ENCODE measurements at places on chromosomes 11 and 22. TPM values are rescaled to one million over a fixed set of nuclear protein-coding genes. Genes with fewer than 3 reads are reported as not detected.

GRCh38 chr22:38872831-38873248 is 824 bp upstream of the CBX6 start:
- H3K27ac ChIP-seq = peak overlapping the region; percentile 87
- H3K4me1 ChIP-seq = peaks cover 55% of the 10 kb centered on the region
- DNase-seq = no peak
- H3K36me3 ChIP-seq = peaks cover 30% of the 10 kb centered on the region
- peak overlapping the region; percentile 92 for H3K4me3 ChIP-seq

DNA sequence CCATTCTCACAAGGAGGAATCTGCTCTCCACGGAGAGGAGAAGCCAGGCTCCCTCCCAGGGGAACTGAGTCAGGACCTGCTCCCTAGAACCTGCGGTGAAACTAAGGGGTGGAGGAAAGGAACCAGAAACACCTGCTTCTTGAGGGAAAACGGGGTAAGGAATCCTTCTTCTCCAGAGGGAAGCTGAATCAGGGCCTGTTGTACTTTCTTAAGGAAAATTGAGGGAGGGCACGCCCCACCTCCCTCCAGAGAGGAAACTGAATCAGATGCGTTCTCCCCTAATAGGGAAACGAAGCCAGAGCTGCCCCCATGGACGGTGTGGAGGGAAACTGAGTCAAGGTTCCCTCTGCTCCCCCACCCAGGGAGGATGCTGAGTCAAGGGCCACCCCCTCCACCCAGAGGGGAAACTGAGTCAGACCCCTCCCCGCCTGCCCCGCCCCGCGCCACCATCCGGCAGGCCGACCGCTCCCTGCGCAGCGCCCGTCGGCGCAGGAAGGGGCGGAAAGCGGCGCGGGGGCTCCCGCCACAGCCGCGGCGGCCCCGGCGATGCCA is 393 bp downstream of the RELA start:
- H3K4me3 ChIP-seq = peak overlapping the region; percentile 83
- H3K36me3 ChIP-seq = peaks cover 36% of the 10 kb centered on the region
- peaks cover 34% of the 10 kb centered on the region for H3K4me1 ChIP-seq
- peak overlapping the region; percentile 83 for H3K27ac ChIP-seq
- DNase-seq = no peak
- H3K27me3 ChIP-seq = no peaks in the 10 kb centered on the region

- H3K27ac ChIP-seq = no peak overlapping the region
- peaks cover 13% of the 10 kb centered on the region for H3K27me3 ChIP-seq
- peaks cover 4% of the 10 kb centered on the region for H3K4me1 ChIP-seq
These were observed 22.6 kb upstream of the GNAZ start for GRCh38 chr22:23047742-23048141.

DNA sequence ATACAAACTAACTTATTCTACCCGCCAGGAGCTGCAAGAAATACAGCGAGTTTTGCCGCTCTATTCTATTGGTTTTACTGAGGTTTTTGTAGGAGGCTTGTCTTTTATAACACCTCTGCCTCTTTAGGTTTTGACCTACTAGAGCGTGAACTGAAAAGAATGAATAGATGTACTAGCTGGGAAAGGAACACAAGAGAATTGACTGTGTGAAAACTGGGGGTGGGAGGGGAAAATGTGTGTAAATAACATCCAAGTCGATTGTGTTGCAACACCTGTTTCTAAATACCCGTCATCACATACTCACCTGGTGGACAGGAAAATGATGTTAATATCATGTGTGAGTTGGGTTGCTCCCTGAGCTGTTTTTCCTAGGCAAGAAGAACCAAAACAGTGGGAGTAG is 12.9 kb upstream of the JHY start:
- H3K4me1 ChIP-seq = peaks cover 12% of the 10 kb centered on the region
- H3K36me3 ChIP-seq = peaks cover 49% of the 10 kb centered on the region
- DNase-seq = no peak
- H3K27me3 ChIP-seq = no peaks in the 10 kb centered on the region

Gene BCO2
- total RNA-seq = 0.97 TPM

Gene C1QTNF5
- not detected for total RNA-seq

Gene RAB30
- total RNA-seq = 10.9 TPM

- DNase-seq = peak; percentile 32
- no peaks in the 10 kb centered on the region for H3K4me1 ChIP-seq
- peaks cover 2% of the 10 kb centered on the region for H3K27me3 ChIP-seq
- H3K36me3 ChIP-seq = no peaks in the 10 kb centered on the region
- no peak overlapping the region for H3K27ac ChIP-seq
These were observed 15.0 kb downstream of the SLC1A2 start for GRCh38 chr11:35404388-35404775.

GRCh38 chr11:27331981-27332380 is 31.0 kb downstream of the CCDC34 start:
- H3K27me3 ChIP-seq = no peaks in the 10 kb centered on the region
- no peaks in the 10 kb centered on the region for H3K4me1 ChIP-seq
- peaks cover 6% of the 10 kb centered on the region for H3K36me3 ChIP-seq
- no peak for DNase-seq
- no peak overlapping the region for H3K27ac ChIP-seq
- H3K4me3 ChIP-seq = no peak overlapping the region

- DNase-seq = no peak
- H3K27ac ChIP-seq = no peak overlapping the region
- no peaks in the 10 kb centered on the region for H3K4me1 ChIP-seq
- H3K27me3 ChIP-seq = no peaks in the 10 kb centered on the region
- no peaks in the 10 kb centered on the region for H3K36me3 ChIP-seq
- no peak overlapping the region for H3K4me3 ChIP-seq
These were observed 17.6 kb downstream of the SLC5A12 start for GRCh38 chr11:26704249-26704648.

Gene SNX32
- 2.1 TPM for total RNA-seq

GRCh38 chr11:116615211-116615865 is 157.4 kb downstream of the BUD13 start:
- no peak for DNase-seq
- H3K4me3 ChIP-seq = no peak overlapping the region
- no peaks in the 10 kb centered on the region for H3K36me3 ChIP-seq
- peaks cover 7% of the 10 kb centered on the region for H3K27me3 ChIP-seq

Gene MS4A6E
- not detected for total RNA-seq

- no peaks in the 10 kb centered on the region for H3K27me3 ChIP-seq
- H3K4me1 ChIP-seq = peaks cover 4% of the 10 kb centered on the region
- no peak for DNase-seq
- no peak overlapping the region for H3K27ac ChIP-seq
- H3K36me3 ChIP-seq = peaks cover 69% of the 10 kb centered on the region
These were observed 11.4 kb downstream of the UBE4A start for GRCh38 chr11:118370774-118371173.

DNA sequence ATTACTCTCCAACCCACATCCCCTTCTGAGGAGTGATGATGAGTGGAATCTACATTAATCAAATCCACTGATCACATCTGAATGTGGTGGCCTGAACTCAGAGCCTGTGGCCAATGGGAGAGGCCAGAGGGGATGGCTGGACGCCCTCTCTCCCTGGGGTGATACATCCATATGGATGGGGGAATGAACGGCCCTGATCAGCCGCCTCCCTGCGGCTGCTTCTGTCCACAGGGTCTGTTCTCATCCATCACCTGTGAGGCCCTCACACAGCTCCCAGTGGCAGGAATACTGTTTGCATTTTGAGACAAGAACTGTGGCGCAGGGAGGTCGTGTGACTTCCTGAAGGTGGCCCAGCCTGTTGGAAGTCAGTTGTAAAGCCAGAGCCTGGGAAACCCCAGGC is 78.3 kb upstream of the SHISAL1 start:
- no peaks in the 10 kb centered on the region for H3K36me3 ChIP-seq
- H3K4me3 ChIP-seq = no peak overlapping the region
- H3K27ac ChIP-seq = no peak overlapping the region

DNA sequence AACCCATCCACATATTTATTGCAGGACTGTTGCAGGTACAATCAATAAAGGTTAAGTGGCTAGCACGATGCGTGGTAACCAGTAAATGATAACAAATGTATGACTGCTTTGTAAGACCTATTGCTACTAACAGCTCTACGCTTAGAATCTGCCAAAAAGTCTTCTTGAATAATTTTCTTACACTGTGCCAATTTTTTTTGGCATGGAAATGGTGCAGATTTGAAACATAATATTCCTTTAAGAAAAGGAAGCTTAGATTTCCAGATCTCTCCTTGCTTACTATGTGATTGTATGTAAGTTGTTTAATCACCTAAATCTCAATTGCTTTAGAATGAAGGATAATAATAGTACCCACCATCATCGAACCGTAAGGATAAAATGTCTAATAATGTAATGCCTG is 192.0 kb downstream of the LRRC4C start:
- H3K27me3 ChIP-seq = no peaks in the 10 kb centered on the region
- H3K4me3 ChIP-seq = no peak overlapping the region
- DNase-seq = no peak
- no peak overlapping the region for H3K27ac ChIP-seq

DNA sequence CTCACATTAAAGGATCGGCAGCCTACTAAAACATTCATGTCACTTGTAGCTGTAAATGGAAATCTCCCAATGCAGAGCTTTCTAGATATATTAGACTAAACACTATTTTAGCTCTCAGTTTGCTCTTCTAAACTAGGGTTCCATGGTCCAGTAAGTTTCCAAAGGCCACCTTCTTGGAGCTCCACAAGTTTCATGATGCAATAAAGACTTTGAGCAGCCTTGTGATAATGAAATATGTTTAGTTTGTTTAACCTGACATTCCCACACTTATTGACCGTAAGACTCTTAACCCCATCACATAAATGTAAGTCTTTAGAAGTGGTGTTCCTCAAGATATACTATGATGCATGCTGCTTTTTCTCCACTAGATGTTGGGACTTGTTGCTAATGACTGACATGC is 87.7 kb downstream of the TRIM44 start:
- no peak overlapping the region for H3K27ac ChIP-seq
- H3K4me3 ChIP-seq = no peak overlapping the region
- DNase-seq = no peak
- H3K36me3 ChIP-seq = peaks cover 36% of the 10 kb centered on the region

DNA sequence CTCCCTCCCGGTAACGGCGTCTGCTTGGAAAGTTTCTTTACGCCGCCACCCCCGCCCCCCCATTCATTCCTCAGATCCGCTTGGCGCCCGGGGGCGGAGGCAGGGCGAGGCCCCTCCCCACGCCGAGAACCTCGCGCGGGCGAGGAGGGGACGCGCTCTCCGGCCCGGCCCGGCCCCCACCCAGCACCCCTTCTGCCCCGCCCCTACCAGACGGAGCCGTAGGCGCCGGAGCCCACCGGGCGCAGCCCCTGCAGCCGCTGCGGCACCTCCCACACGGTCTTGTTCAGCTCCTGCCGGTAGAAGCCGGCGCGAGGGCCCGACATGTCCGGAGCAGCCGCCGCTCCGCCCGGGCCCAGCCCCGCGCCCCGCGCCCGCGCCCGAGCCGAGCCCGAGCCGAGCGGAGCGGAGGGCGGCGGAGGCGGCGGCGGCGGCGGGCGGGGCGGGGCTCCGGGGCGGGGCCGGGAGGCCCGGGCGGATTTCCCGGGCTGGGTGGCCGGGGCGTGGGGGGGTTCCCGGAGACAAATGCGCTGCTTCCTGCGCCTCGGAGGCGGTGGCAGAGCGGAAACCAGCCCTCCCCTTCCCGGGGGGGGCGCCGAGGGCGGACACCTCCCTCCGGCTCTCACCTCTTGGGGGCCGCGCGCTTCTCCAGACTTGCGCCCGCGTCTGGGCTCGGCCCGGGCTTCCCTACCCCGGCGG is at the start of gene MAPK11:
Gene MAPK11 (minus strand): TSS at position 411 of the 696 bp plus-strand sequence. CDS start 88 bp downstream, at position 323.
- peaks cover 8% of the 10 kb centered on the region for H3K4me1 ChIP-seq
- peak within 1 kb of the TSS; percentile 66 for H3K4me3 ChIP-seq
- no peaks in the 10 kb centered on the region for H3K36me3 ChIP-seq
- peaks cover 10% of the 10 kb centered on the region for H3K27me3 ChIP-seq
- no peak within 1 kb of the TSS for H3K27ac ChIP-seq
- peak; percentile 76 for DNase-seq

DNA sequence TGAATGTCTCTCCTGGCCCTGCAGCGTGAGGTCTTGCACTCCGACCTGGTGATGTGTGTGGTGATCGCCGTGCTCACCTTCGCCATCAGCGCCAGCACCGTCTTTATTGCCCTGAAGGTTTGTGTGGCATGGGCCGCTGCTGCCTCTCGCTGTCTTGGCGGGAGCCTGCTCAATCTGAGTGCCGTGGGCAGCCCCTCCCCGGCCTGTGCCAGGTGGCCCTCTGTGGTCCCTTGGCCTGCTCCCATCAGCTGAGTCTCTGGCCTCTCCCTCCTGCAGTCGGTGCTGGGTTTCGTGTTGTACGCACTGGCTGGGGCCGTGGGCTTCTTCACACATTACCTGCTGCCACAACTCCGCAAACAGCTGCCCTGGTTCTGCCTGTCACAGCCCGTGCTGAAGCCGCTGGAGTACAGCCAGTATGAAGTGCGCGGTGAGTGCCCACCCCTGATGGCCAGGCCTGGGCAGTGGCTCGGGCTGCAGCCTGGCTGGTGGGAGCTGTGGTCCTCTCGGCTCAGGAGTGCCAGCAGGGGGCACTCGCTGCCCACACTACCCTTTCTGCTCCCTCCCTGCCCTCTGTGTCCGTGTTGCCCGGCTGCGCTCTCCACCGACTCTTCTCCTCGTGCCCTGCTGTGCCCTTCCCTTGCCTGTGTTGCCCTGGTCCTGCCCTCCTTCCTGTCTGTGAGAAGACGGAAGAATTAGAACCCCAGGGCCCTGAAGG is 10.2 kb downstream of the PCNX3 start:
- H3K27me3 ChIP-seq = no peaks in the 10 kb centered on the region
- H3K4me3 ChIP-seq = no peak overlapping the region
- DNase-seq = peak; percentile 68
- peaks cover 3% of the 10 kb centered on the region for H3K4me1 ChIP-seq

Gene TIMP3
- 0.07 TPM for total RNA-seq

Gene BBS1
- 7.7 TPM for total RNA-seq

GRCh38 chr11:75270896-75271418 is 30.4 kb downstream of the TPBGL start:
- peak; percentile 37 for DNase-seq
- H3K27ac ChIP-seq = no peak overlapping the region
- peaks cover 30% of the 10 kb centered on the region for H3K4me1 ChIP-seq
- peaks cover 7% of the 10 kb centered on the region for H3K36me3 ChIP-seq
- H3K4me3 ChIP-seq = no peak overlapping the region

DNA sequence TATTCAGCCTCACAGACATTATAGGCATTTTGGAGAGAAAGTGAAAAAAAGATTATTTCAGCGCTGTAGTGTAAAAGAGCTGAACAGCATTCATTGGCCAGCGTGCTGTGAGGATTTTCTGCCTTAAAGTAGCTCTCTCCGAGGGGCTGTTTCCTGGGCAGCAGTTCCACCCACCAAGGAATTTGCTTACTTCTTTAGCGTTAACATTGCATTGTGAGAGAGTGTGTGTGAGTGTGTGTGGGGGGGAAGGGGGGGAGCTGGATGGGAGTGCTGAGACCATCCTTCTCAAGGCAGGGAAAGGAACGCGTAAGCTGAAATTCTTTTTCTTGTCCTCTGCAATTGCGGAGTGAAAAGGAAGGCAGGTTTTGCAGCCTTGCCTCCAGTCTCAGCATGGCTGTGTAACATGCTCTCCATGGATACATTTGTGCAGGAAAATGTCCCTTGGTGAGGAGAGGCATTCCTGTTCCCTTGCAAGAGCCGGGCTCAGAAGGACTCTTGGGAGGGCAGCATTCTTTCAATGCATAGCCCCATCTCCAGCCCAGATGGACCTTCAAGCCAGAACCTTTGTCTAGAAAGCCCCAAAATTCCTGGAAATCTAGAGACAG is 159.9 kb upstream of the NAV2 start:
- no peak for DNase-seq
- peaks cover 6% of the 10 kb centered on the region for H3K27me3 ChIP-seq
- H3K36me3 ChIP-seq = no peaks in the 10 kb centered on the region
- H3K27ac ChIP-seq = no peak overlapping the region
- H3K4me3 ChIP-seq = no peak overlapping the region

Gene OR6T1
- not detected for total RNA-seq

- H3K27me3 ChIP-seq = no peaks in the 10 kb centered on the region
- no peak overlapping the region for H3K4me3 ChIP-seq
- H3K36me3 ChIP-seq = no peaks in the 10 kb centered on the region
- no peak for DNase-seq
- H3K4me1 ChIP-seq = no peaks in the 10 kb centered on the region
These were observed 29.2 kb upstream of the PPARA start for GRCh38 chr22:46121079-46121478.

All from activated CD8-positive, alpha-beta T cell treated with anti-CD3 and anti-CD28 coated beads for 36 hours (primary cell).